ENCODE measurements at places on chromosomes 2 and 18.

GRCh38 chr2:190343536-190344275, at the start of gene INPP1:
Gene INPP1 (plus strand): TSS chr2:190343589. CDS start chr2:190360103, 16,514 bp downstream.
- no peak for DNase-seq

- DNase-seq, result no peak
Measured at GRCh38 chr2:40204268-40204667, 247.6 kb downstream of the SLC8A1 start.

- DNase-seq, result peak; percentile 45
Measured at GRCh38 chr18:48975817-48976649, 25.3 kb upstream of the SMAD7 start.

DNA sequence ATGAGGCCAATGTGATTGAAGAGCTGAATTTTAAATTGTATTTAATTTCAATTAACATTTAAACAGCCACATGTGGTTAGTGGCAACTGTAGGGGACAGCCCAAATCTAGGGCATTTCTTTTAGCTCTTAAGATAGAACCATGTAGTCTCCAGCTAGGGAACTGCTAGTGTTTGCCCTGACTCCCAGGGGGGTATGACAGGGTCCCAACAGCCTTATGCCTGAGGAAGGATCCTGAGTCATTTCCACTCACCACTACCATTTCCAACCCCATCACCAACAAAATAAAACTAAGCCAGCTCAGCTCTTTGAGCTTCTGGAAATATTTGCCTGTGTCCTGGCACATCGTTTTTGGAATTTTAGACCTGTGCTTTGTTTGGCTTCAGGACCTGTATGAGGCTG, 13.7 kb upstream of the GMCL1 start:
- DNase-seq, result no peak

GRCh38 chr18:33355756-33356155, 84.8 kb downstream of the CCDC178 start:
- DNase-seq, result no peak

DNA sequence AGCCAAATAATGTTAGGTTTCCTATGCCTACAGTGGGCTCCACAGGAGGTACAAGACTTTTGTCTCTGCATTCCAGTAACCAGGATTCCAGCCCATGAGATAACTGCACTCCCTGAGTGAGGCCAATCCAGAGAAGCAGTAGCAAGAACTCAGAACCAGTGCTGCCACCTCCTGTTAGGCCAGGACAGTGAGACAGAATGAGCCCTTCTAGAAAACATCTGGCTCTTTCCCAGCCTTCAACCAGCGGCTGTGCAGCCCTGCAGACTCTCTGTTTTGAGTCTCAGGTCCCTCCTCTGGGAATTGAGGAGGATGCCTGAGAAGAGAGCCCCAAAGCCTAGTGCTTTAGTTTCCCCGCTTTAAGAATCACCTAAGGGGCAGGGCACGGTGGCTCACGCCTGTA, 44.2 kb downstream of the ARID5A start:
- no peak for DNase-seq

DNA sequence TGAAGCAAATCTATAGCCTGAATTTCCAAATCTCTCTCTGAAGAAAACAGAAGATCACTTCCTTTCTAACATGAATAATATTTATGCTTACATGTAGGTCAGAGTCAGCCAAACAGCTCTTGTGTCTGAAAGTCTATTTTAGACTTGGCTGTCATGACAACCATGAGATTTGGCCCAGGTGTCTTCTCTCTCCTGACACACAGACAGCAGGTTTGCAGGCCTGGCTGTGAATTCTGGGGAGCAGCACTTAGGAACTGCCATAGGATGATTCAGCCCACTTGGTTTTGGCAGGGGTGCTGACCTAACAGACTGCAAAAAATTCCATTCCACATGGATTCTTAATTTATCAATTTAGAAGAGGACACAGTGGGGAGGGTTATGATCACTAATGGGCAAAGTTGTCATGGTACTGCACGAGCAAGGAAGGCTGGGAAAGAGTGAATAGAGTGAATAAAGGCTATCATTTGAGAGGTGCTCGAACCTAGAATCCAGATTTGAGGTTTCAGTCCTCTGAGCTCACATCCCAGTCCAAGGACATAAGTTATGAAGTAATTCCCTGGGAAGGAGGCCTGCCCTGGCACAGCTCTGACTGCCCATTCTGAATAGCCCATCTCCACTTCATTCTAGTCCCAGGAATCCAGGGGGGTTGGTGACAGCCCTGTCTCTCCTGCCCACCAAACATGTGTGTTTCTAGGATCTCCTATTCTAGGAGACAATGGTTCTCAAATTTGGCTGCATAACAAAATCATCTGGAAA, 453.9 kb upstream of the TRIB2 start:
- no peak for DNase-seq

DNA sequence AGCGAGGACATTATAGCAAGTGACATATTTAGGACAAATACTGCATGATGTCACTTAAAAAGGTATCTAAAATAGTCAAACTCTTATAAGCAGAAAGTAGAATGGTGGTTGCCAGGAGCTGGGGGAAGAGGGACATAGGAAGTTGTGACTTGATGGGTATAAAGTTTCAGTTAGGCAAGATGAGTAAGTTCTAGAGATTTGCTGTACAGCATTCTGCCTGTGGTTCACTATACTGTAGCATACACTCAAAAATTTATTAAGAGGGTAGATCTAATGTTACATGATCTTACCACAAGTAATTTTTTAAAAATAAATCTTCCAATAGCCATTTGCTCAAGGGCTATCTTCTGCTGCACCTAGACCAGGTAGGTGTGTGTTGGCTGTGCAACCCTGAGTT, 78.1 kb upstream of the NPAS2 start:
- no peak for DNase-seq

DNA sequence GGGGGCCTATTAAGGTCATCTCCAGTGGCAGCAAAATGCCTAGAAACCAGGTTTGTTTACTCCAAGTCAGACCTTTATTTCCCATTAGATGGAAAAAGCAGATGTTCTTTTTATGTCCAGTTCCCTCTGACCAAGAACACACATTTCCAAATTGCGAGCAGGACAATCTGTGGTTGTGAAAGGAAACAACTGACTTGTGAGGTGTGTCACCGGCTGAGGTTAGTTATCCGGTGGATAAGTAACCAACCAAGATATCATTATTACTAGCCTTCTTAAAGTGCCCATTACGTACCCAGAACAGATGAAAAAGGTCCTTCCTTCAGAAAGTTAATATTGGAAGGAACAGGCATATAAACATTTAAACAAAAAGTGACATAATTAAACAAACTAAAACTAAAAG, 112.9 kb downstream of the THADA start:
- no peak for DNase-seq

- DNase-seq, result no peak
Measured at GRCh38 chr2:227748079-227748478, 2.4 kb downstream of the SCYGR8 start.

Measured in activated naive CD4-positive, alpha-beta T cell (primary cell).